ENCODE measurements at places on chromosomes 16 and 17. TPM values are rescaled to one million over a fixed set of nuclear protein-coding genes. Genes with fewer than 3 reads are reported as not detected.

The SEPHS2 gene
- 38.8 TPM for total RNA-seq

The C1QTNF8 gene
- total RNA-seq, result not detected

The ADGRG3 gene
- total RNA-seq, result 11.6 TPM

The PALB2 gene
- total RNA-seq, result 12.6 TPM

The KRTAP4-8 gene
- not detected for total RNA-seq

The HLF gene
- 28.3 TPM for total RNA-seq

DNA sequence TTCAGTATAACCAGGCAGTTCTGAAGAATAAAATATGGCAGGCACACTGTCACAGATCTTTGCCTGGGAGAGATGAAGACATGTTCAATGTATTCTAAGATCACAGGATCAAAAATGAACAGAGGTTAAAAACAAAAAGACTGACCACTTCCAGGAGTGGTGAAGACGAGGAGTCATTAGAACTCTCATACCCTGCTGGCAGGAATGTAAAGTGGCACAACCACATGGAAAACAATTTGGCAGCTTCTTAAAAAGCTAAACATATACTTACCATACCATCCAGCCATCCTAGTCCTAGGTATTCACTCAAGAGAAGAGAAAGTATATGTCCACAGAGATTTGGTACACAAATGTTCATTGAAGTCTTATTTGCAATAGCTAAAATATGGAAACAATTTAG, 406.3 kb downstream of the NPIPA8 start:
- no peak overlapping the region for H3K27ac ChIP-seq
- DNase-seq, result no peak
- H3K4me1 ChIP-seq, result no peaks in the 10 kb centered on the region
- no peaks in the 10 kb centered on the region for H3K36me3 ChIP-seq
- no peak overlapping the region for H3K4me3 ChIP-seq
- H3K27me3 ChIP-seq, result no peaks in the 10 kb centered on the region

DNA sequence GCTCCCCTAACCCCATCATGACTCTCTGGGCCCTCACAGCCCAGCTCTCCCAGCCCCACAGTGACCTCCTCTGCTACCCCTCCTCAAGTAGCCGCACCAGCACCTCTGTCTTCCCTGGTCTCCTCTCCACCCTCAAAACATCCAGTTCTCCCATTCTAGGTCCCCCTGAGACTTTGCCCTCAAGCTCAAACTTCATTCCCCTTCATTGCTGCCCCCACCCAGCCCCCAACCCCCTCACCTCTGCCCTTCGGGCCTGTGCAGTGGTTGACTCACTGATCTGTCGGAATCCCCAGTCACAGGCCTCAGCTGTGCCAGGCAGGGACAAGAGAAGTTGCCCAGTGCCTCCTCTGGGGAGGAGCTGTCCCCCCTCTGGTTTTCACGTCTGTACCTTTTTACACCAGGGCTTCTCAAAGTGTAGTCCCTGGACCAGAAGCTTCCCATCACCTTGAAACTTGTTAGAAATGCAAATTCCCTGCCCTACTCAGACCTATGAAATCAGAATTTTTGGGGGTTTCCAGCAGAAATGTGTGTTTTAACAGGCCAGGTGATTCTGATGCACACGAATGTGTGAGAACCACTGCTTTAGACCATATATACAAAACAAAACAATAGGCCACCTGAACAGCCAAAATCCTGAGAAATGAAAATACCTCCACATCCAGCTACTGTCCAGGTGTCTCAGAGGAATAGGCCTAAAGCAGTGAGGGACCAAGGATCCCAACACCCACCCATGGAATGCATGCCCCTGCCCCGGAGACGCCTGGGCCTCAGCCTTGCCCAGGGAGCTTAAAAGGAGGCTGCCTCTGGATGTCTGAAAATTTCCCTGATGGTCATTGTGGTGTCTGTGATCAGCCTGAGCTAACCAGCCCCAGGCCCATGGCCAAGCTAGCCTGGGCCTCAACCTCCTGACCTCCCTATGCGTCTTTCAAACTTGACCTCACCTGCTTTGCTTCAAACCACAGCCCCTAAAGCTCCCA, 853 bp upstream of the DOK4 start:
- no peak for DNase-seq
- H3K4me3 ChIP-seq, result peak overlapping the region; percentile 83
- H3K4me1 ChIP-seq, result peaks cover 17% of the 10 kb centered on the region
- H3K27ac ChIP-seq, result peak overlapping the region; percentile 82
- no peaks in the 10 kb centered on the region for H3K27me3 ChIP-seq

DNA sequence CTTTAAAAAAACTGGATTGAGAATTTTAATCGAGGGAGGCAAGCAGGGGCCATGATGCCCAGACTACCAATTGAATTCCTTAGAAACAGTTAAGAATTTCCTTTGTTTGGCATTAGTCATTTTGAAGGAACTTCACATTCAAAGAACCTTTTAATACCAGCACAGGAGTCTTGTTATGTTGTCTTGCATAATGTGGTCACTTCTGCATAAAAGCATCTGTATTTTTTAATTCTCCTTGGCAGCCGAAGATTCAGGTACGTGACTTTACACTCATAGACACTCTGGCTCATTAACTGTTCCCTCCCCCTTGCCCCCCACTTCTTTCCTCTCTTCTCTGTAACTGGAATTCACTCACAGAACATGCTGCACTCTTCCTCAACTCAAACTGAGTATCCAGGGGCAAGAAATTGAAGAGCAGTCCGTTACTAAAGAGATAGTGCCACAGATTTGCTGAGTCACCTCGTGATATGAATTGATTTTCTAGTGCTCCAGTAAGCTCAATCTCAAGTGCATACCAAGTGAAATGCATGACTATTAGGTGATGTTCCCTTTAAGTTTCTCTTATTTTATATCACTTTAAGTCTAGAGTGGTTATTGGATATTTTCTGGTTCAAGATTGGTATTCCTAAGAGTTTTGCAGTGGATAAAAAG, 572.2 kb upstream of the SOX9 start:
- H3K27ac ChIP-seq, result no peak overlapping the region
- no peak overlapping the region for H3K4me3 ChIP-seq
- no peaks in the 10 kb centered on the region for H3K4me1 ChIP-seq
- no peaks in the 10 kb centered on the region for H3K27me3 ChIP-seq
- H3K36me3 ChIP-seq, result no peaks in the 10 kb centered on the region
- DNase-seq, result no peak

GRCh38 chr17:14448818-14449217, 147.9 kb downstream of the HS3ST3B1 start:
- no peak for DNase-seq
- no peak overlapping the region for H3K27ac ChIP-seq
- H3K4me1 ChIP-seq, result no peaks in the 10 kb centered on the region
- H3K27me3 ChIP-seq, result no peaks in the 10 kb centered on the region
- H3K4me3 ChIP-seq, result no peak overlapping the region
- no peaks in the 10 kb centered on the region for H3K36me3 ChIP-seq

DNA sequence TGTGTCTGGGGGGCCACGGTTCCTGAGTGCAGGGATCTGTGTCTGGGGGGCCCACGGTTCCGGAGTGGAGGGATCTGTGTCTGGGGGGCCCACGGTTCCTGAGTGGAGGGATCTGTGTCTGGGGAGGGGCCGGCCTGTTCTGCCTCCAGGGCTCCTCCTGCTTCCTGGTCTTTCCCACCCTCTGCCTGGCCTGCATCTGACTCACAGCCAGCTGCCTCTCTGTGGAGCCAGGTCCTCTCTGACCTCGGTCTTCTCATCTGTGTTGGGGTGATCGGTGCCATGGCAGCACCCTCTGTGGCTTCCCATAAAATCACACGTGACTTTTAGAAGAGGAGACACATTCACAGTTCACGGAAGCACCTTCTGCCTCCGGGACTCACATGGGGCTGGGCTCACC, 50.3 kb downstream of the ZFPM1 start:
- H3K36me3 ChIP-seq, result no peaks in the 10 kb centered on the region
- peaks cover 6% of the 10 kb centered on the region for H3K4me1 ChIP-seq
- no peak overlapping the region for H3K4me3 ChIP-seq
- no peak overlapping the region for H3K27ac ChIP-seq
- no peaks in the 10 kb centered on the region for H3K27me3 ChIP-seq
- DNase-seq, result no peak

GRCh38 chr17:81449351-81449750, 54.1 kb downstream of the BAHCC1 start:
- no peak overlapping the region for H3K4me3 ChIP-seq
- no peak overlapping the region for H3K27ac ChIP-seq
- no peaks in the 10 kb centered on the region for H3K27me3 ChIP-seq

- H3K4me3 ChIP-seq, result no peak overlapping the region
- H3K27ac ChIP-seq, result no peak overlapping the region
- peaks cover 23% of the 10 kb centered on the region for H3K36me3 ChIP-seq
- peaks cover 19% of the 10 kb centered on the region for H3K4me1 ChIP-seq
- no peak for DNase-seq
These were observed 6.0 kb downstream of the NDUFAF8 start for GRCh38 chr17:81245024-81245664.

DNA sequence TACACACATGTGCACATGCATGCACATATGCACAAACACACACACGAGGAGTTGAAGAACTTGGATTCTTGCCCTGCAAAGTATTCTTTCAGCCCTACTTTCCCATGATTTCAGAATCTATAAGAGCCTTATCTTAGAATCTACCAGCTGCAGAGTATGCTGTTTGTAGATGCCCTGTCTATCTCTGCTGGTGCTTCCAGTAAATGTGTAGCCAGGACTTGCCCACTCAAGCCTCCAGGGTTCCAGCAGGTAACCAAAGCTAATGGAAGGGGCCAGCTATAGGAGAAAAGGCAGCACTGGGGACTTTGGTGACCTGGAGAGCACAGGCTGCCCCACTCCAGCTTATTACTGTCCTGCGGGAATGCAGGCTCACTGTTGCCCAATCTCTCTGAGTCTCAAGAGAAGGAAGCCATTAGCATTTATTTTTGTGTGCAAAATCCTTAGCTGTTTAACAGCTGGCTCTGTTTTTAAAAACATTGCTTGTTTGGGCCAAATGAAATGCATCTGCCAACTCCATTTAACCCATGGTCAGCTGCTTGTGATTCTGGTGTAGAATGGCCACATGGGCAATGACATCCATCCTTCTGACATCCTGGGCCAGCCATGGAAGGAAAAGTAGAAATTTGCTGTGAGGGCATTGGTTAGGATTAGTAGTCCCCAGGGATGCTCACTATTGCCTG, 28.6 kb upstream of the XYLT1 start:
- H3K27ac ChIP-seq, result no peak overlapping the region
- no peaks in the 10 kb centered on the region for H3K27me3 ChIP-seq
- no peak for DNase-seq

DNA sequence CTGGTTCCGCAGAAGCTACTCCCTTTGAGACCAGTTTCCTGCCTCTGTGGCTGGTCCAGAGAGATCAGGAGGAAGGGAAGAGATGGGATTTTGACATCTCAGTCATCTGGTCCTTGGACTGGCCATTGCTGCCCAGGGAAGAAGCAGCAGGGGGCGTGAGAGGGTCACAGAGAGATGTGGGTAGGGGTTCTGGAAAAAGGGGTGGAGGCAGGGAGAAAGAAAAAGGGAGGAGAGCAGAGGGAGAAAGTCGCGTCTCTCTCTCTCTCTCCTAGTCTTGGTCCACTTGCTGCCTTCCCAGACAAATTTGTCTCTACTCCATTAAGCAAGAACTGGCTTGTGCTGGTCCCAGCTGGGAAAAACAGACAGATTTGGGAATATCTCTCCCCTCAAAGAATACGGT, 4.4 kb downstream of the SHBG start:
- no peak for DNase-seq
- no peak overlapping the region for H3K27ac ChIP-seq
- no peak overlapping the region for H3K4me3 ChIP-seq
- no peaks in the 10 kb centered on the region for H3K27me3 ChIP-seq

DNA sequence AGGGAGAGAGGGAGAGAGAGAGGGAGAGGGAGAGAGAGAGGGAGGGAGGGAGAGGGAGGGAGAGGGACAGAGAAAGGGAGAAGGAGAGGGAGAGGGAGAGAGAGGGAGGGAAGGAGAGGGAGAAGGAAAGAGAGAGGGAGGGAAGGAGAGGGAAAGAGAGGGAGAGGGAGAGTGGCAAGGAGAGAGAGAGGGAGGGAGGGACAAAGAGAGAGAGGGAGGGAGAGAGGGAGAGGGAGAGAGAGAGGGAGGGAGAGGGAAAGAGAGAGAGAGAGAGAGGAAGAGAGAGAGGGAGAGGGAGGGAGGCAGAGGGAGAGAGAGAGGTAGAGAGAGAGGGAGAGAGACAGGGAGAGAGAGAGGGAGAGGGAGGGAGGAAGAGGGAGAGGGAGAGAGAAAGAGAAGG, 73.5 kb downstream of the AXIN2 start:
- H3K4me1 ChIP-seq, result peaks cover 9% of the 10 kb centered on the region
- no peaks in the 10 kb centered on the region for H3K36me3 ChIP-seq
- no peak overlapping the region for H3K27ac ChIP-seq

DNA sequence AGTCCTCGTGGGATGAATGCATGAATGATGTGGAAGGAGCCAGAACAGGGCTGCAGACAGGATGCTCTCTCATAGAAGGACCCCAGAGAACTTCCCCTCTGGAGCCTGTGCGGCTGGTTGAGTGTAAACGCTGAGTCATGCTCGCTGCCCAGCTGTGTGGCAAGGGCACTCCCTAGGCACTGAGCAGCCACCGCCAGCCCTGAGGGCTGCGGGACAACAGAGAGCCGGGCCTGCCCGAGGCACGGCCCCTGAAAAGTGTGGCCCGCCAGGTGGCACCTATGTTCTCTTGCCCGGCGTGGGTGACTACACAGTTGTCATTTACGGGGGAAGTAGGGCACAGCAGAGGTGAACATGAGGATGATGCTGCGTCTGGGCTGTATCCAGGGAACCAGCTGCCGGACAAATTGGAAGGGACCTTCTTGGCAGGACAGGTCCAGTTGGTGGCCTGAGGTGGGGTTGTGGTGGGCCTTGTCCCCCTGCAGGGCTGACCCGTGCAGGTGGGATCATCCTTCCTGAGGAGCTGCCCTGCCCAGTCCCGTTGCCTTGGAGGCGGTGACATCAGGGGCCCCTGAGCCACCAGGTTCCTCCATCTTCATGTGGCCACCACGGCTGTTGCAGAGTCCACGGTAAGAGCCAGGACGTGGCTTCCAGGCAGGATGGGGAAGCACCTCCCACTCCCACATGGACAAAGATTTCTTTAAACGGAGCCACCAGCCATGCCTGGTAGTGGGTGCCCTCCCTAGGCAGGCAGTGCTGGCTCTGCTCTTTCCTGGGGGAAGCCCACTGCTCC, 94.8 kb upstream of the CBX4 start:
- H3K4me1 ChIP-seq, result peaks cover 6% of the 10 kb centered on the region
- peaks cover 4% of the 10 kb centered on the region for H3K27me3 ChIP-seq
- H3K4me3 ChIP-seq, result no peak overlapping the region
- H3K27ac ChIP-seq, result no peak overlapping the region
- H3K36me3 ChIP-seq, result no peaks in the 10 kb centered on the region
- DNase-seq, result peak; percentile 73

DNA sequence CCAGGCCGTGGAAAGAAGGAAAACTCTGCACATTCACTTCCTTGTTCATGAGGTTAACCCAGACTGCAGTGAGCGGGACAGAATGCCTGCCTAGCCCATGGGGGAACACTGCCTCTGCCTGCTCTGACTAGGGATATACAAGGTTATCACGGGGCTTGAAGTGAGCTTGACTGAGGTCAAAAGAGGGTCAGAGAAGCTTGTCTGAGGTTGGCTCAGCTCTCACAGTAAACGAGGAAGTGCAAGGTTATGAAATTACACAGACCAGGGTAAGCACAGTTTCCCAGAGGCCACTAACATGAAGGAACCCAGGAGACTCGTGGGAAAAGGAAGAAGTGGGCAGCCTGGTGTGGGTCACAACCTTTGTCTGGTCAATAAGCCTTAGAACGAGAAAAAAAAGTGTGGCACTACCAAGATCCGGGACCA, 28.7 kb downstream of the HIC1 start:
- peaks cover 51% of the 10 kb centered on the region for H3K4me1 ChIP-seq
- H3K4me3 ChIP-seq, result no peak overlapping the region
- H3K27me3 ChIP-seq, result no peaks in the 10 kb centered on the region
- DNase-seq, result no peak
- H3K36me3 ChIP-seq, result peaks cover 31% of the 10 kb centered on the region

GRCh38 chr17:17859909-17860765, 23.4 kb upstream of the SREBF1 start:
- DNase-seq, result no peak
- peaks cover 7% of the 10 kb centered on the region for H3K4me1 ChIP-seq
- H3K27ac ChIP-seq, result peak overlapping the region; percentile 55
- no peak overlapping the region for H3K4me3 ChIP-seq
- peaks cover 17% of the 10 kb centered on the region for H3K36me3 ChIP-seq

Measured in upper lobe of left lung (tissue), 6 donors.